CD4-positive, alpha-beta T cell treated with Interleukin-6 at 100 ng/mL for 8 hours (primary cell): ENCODE measurements at places on chromosomes 3 and 15.

DNA sequence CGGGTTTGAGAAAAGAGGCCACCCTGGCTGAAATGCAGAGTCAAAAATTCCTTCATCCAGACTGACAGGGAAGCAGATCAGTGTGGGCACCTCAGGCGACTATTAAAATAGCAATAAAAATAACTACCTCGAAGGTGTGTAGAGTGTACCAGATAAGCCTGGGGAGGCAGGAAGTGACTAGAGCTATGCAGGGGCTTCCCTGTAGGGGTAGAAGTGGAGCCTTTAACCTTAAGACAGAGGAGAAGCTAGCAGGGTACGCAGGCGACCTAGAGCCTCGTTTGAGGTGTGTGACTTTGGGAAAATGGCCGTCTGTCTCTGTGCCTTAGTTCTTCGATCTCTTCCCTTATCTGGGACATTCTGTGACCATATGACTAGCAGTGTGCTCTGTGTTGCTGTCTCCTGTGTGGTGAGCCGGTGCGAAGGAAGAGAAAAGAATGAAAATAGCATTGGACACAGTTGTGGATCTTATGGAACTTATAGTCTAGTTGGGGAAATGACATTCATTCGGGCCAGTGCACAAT lies 17.6 kb downstream of the BHLHE40 start:
- no peak for DNase-seq

DNA sequence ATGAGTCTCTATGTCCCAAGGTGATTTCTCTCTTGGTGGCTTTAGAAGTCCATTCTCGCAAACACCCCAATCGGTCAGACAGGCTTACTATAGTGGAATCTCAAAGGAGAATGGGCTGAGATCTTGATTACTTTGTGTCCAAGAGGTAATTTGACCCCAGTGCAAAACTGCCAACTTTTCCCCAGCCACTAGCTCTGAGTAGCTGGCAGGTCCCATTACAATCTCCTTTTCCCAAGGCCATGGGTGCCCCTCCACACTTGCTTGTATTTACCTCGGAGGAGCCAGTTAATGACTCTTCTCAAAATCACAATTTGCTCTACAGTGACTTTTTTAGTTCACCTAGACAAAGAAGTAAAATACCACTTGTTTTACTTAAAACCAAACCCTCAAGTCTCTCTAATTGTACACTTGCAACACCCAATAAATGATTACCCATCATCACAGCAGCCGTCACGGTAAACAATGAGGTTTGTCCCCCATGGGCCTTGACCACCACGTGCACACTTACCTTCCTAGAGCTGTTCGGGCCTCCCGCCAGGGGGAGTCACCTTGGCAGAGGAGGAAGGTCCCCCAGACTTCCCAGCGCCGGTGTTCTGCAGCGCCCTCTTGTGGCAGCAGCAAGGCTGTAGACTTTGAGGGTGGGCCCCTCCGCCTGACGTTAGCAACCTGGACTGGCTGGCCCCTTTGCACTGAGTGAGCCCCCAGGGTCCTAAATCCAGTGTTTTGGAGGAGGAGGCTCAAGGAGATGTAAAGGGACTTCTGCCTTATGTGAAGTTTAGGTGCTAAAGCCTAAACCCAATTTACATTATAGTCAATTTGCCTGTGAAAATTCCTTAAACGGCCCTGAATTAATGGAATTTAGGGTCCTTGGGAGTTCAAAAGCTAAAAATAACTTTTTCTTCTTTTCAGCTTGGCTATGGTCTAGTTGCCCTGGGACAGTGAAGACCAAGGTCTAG lies 18.7 kb upstream of the HDAC11 start:
- peak; percentile 71 for DNase-seq

DNA sequence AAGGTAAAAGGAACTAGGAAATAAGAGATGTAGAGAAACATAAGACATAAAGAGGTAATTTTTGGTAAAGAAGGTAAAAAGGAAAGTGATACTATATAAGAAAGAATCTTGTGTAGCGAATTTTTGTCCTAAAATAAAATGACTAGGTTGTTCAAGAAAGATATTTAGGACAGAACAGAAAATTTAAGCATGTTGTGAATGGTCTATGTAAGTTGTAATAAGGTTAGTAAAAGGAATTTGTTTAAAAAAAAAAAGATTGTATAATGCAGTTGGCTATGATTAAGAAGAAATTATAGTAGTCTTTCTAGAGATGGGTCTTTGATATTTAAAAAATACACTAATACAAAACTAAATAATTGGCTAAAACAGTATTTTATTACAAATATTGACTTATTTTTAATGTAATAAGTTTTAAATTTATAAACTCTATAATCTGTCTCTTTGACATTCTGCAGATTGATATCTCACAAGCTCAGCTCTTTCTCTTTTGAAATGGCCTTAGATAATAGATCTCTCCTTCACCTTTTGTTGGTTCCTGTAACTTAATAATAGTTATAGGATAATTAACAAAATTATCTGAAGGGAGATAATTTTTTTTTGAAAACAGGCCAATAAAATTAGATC lies 3.7 kb upstream of the SLC41A3 start:
- no peak for DNase-seq

GRCh38 chr15:25776071-25776746 lies 86.9 kb downstream of the ATP10A start:
- DNase-seq: no peak

DNA sequence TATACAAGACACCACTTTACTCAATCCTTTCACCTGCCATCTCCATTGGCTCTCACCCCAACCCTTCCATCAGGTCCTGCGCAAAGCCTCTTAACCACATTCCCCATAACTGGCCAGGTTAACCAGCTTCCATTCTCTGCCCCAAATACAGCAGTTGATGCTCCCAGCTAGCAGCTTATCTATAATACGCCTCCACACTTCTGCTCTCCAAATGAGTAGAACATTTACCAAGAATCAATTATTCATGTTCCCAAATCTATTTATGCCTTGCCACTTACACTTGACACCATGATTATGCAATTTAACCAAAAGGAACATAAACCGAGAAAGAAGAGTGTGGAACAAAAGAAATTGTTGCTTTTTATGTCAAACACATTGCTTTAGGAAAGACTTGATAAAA lies 103.7 kb upstream of the TPM1 start:
- no peak for DNase-seq

DNA sequence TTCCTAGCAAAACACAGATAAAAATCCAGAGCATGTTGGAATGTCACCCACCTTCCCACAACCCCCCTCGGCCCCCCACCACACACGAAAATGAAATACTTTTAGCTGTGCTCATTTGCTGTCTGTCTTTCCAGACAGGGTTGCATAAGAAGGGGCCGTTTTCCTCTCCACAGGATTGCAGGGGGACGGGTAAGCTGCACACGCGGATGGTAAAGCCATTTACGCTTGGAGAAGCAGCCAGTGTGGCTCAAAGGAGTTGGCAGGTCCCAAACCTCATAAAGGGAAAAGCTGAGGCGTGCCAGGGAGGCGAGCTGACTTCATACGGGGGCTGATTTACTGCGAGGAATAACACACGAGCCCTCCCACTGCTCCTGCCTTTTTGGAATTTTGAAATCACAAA lies 47.4 kb upstream of the ITGA11 start:
- DNase-seq: no peak

DNA sequence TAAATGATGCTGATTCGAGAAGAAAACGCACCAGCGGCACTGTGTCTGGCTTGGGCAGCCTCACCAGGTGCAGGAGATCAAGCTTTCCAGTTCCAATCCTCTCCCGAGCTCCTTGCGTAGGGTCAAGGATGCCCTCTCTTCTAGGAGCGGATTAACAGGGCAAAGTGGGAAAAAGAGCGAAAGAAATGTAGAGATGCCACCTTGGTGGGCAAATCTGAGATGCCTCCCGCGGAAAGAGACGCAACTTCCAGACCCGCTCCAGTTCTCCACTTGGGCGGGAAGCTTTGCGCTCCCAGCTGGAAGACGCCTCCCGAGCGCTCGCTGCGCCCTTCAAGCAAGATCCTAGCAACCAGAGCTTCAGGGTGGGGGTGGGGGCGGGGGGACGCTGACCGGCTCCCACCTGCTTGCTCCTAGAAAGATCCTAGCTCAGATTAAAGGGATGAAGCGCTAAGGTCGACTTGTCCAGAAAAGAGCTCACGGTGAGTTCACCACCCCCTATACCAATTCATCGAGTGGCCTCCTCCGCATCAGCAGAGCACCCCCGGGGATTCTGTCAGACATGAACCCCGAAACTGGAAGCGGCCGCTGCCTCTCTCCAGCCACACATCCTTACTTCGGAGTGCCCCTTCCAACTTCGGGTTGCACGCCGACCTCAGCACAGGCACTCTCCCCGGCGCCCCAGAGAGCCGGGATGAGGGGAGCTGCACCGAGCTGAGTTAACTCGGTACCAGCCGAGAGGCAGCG lies 769 bp downstream of the TAFA4 start:
- DNase-seq: no peak

DNA sequence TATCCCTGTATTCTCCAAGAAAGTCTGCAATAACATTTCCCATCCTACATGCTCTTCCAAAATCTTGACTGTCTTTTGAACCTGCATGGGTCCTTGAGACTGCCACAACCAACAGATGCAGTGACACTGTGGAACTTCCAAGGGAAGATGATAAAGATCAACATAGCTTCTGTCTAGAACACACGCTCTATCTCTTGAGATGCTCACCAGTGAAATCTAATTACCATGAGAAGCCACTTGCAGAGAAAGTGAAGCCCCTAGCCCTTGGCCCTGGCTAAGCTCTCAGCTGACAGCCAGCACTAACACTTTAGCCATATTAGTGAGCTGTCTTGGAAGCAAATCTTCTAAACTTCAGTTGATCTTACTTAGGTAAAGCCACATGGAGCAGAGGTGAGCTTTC lies 36.6 kb downstream of the EOMES start:
- no peak for DNase-seq

DNA sequence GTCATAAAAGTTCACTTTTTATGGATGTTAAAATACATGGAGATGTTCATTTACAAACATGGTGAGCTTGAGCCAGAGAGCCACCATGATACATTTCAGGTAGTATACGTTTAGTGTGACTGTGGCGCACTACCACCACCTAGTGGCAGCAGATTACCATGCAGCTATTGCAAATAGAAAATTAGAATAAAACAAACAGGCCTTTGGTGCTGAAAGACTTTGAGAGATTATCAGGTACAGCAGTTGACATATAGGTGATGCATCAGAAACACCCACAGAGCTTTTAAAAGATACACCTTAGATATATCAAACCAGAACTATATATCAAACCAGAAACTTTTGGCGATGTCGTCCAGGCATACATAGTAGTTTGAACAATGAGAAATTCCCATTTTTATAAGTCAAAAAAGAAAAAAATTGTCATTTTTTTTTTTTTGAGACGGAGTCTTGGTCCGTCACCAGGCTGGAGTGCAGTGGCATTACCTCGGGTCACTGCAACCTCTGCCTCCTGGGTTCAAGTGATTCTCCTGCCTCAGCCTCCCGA lies 42.0 kb upstream of the ICE2 start:
- DNase-seq: peak; percentile 71

DNA sequence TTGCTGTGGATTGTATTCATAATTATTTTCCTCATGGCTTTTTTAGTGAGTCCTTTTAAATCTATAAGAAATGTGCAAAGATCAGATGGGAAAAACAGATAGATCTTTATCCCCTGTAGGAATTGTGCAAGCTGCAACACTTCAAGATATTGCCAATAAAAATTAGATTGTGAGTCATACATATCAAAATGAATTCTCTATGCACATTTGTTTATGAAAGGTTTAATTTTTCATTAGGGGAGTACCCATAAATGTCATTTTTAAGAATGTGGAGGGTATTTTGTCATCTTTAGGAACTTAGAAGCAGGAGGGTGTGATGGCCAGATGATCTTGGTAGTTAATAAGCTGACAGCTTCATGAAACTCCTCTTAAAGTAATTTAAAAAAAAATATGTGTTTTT lies 2.9 kb downstream of the PIAS1 start:
- DNase-seq: no peak

GRCh38 chr3:17544632-17545031 lies 197.8 kb downstream of the TBC1D5 start:
- no peak for DNase-seq

GRCh38 chr3:107450254-107450893 lies 72.4 kb upstream of the BBX start:
- no peak for DNase-seq

GRCh38 chr3:45066109-45066801 lies 40.2 kb downstream of the CLEC3B start:
- DNase-seq: no peak

DNA sequence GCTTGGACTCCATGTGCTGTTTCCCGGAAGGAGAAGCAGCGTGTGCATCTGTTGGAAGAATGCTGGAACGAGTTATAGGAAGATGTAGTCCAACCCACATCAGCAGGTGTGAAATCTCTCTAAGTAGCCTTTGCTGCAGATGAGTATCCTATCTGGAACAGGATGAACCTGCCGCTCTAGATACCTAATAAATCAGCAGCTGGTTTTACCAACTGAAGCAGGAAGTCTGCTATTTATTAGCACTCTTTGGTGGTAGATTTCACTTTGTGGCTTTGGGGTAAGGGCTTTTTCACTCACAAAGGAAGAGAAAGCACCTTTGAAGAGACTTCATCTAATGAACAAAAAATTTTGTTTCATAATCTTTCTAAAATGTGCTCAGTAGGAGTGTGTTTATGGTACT lies 66.4 kb downstream of the DCUN1D1 start:
- peak; percentile 37 for DNase-seq

DNA sequence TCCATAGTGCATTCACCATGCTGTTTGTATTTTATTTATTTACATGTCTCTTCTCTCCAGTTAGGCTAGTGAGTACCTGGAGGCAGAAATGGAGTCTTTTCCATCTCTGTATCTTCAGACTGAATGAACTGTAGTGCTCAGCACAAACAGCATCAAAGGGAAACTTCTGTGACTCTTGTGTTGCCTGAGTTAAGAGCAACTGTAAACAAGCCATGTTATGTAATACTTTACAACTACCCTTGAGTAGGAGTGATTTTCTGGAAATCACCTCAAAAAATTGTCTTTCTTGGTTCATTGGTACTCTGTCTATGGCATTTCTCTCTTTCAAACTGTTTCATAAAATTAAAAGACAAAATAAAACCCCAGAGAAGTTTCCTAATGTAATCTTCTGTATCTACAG lies 258.3 kb downstream of the CGGBP1 start:
- DNase-seq: no peak

DNA sequence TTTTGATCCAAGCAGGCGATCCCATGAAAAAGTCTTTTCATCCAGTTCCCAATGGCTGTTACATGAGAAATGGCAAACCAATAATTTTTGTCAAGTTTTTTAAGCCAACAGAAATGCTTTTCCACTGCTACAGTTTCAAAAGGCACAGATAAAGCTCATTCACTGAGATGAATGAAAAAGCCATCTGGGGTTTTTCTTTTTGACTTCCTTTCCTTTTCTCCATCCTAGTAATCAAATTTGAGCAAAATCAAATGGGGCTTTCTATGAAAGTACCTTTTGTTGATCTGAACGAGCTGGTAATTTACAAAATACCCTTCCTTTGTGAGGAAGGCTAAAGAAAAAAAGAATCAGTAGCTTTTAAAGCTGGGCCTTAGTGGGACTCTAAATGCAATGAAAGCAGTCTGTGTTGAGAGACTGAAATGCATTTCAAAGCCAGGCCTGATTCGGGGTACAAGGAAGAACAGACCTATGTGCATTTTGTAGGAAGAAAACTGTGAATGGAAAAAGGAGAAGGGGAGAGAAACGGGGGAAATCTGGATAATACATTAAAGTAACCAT lies 185.2 kb upstream of the DNAJC19 start:
- DNase-seq: no peak
